Left lung (tissue), 14 donors: ENCODE measurements at places on chromosomes 2 and 18. TPM values are rescaled to one million over a fixed set of nuclear protein-coding genes. Genes with fewer than 3 reads are reported as not detected.

- no peak for DNase-seq
Measured at GRCh38 chr18:63869851-63870250, 17.7 kb upstream of the SERPINB2 start.

DNA sequence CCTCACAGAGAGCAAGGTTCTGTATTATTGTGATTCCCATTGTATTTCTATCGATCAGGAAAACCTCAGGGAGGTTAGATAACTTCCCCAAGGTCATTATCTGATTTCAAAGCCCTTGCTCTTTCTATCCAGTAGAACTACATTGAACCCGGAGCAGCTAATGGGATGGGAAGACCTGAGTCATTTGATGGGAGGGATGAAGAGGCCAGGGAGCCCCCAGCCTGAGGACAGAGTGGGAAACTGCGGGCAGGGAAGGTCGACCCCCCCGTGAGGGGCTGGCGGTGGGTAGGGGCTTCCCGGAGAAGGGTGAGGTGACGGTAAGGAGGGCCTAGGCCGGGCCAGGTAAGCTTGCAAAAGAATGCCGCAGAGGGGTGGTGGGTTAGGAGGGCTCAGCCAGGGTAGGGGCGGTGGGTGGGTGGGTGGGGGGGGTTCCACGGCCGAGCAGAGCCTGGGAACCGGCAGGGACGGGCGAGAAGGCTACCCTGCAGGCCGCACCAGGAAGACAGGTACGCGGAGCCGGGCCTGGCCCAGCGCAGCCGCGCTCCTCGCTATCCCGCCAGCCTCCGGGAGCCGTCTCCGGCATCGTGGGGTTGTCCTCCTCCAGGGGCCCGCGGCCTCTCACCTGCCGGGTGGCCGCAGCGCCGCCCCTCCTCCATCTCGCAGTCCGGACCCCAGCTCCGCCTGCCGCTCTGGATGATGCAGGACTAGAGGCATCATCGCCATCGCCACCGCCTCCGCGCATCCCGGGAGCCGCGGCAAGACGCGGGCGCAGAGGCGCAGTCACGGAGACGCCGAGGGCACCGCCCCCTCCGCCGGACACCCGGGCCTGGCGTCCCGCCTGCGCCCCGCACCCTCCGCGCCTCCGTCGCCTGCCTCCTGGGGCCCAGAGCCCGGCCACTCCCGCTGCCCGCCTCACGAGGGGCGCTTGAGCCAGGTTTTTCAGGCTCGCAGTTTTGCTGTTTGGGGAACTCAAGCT is at the start of gene GPR75:
Gene GPR75 (minus strand): TSS at position 762 of the 976 bp plus-strand sequence. CDS start 5,211 bp downstream, outside the sequence.
- DNase-seq = peak; percentile 57

DNA sequence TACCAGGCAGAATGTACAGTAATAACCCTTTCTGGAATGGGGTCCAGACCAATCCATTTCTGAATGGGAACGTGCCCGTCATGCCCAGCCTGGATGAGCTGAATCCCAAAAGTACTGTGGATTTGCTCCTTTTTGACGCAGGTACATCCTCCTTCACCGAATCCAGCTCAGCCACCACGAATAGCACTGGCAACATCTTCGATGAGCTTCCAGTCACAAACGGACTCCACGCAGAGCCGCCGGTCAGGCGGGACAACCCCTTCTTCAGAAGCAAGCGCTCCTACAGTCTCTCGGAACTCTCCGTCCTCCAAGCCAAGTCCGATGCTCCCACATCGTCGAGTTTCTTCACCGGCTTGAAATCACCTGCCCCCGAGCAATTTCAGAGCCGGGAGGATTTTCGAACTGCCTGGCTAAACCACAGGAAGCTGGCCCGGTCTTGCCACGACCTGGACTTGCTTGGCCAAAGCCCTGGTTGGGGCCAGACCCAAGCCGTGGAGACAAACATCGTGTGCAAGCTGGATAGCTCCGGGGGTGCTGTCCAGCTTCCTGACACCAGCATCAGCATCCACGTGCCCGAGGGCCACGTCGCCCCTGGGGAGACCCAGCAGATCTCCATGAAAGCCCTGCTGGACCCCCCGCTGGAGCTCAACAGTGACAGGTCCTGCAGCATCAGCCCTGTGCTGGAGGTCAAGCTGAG is 89.6 kb downstream of the SH3BP4 start:
- no peak for DNase-seq

GRCh38 chr2:154589514-154589913 is 109.0 kb upstream of the KCNJ3 start:
- DNase-seq = no peak

CNRIP1 gene
- total RNA-seq = 16.9 TPM

GRCh38 chr2:232237464-232237863 is 141.1 kb upstream of the ALPP start:
- DNase-seq = no peak

DNA sequence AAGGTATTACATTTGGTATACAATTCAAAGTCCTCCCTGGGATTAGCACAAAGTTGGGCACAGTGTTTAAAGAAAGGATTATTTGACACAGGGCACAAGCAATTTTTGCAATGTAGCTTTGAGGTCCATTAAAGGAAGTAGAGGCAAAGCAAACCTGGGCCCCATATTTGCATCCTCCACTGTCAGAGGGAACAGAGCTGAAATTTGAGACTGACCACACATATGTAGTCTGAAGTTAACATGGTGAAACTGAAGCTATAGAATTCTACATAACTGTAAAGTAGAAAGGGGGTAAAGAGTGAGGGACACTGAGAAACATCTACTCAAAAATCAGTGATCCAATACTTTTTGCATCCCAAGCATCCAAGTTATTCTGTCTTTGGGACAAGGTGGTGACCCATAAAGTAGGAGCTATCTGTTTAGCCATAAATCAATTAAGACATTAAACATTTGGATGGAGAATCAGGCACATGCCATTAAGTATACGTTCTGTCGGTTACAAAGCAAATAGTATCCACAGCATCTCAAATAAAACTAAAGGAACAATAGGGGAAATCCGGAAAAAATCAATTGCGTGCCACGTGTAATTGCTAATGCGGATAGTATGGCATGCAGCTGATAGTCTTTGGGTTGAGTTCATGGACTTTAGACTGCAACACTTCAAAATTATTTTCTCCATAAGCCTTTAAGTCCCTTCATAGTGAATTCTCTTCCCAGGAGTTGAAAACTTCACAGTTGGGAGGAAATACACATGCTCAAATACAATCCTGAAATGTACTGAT is 72.6 kb downstream of the PLEKHM3 start:
- no peak for DNase-seq

DNA sequence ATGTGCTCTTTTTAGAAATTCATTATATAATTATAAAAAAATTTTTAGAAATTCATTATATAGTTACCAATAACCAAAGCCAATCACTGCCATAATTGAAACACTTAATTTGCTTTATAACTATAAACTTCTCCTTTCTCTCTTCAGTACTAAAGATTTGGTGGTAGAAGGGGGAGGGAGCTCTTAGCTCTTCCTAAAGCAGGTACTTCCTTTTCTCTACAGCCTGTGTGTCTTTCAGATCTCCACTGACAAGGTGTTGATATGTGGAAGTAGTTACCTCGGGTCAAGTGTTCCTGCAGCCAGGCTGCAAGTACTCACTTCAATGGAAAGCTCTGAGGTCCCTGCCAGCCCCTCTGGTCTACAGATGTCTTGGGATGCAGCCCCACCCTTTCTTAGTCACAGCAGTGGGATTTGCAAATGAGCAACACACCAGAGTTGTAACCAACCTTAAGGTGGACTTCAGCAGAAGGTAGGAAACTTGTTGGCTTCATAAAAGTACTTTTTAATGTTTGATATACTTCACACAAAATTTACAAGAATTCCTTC is 690.0 kb downstream of the ARHGAP15 start:
- no peak for DNase-seq

GRCh38 chr18:78145096-78145495 is 834.5 kb upstream of the SALL3 start:
- DNase-seq = no peak

SOX11 gene
- total RNA-seq = 0.05 TPM

DNA sequence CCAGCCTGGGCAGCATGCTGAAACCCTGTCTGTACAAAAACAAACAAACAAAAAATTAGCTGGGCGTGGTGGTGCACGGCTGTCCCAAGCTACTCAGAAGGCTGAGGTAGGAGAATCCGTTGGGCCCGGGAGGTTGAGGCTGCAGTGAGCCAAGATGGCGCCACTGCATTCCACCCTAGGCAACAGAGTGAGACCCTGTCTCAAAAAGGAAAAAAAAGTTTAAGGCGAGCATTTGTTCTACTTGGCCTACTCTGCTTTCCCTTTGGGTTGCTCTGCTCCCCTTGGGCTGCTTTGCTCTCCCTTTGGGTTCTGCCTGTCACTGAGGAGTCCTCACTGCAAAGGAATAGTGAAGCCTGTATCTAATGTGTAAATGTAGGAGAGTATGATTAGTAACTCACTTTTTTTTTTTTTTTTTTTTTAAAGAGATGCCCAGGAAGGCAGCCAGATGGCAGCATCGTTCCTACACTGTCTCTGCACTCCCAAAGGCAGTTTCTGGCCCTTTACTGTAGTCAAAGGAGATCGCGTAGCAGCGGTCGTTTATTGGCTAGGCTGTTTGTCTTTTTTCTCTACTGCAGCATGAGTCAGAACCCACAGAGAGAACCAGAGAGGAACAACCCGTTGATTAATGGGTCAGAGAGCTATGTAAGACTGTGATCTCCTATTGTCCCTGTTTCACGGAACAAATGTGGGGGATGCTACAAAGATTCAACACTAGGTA is 118.3 kb upstream of the CWC22 start:
- DNase-seq = no peak

DNA sequence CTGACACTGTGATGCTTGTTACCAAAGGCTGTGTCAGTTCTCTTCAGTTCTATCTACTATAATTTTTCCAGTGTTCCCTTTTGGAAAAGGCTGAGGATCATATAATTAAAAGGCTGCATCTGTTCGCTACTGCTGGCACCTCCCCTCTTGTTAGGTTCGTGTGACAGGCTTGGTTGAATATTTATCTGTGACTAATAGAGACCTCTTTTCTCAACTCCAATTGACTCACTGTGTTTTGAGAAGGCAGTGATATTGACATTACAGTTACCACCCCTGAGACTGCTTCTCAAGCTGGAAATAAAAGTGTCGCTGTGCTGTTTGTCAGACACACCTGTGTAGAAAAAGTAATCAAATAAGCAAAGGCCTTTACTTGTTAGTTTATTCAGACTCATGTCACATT is 205.5 kb upstream of the KCNH7 start:
- DNase-seq = no peak

PDE11A gene
- total RNA-seq = 0.73 TPM

FAM117B gene
- total RNA-seq = 4.9 TPM

GRCh38 chr2:142585785-142586184 is 291.7 kb upstream of the KYNU start:
- DNase-seq = no peak

DNA sequence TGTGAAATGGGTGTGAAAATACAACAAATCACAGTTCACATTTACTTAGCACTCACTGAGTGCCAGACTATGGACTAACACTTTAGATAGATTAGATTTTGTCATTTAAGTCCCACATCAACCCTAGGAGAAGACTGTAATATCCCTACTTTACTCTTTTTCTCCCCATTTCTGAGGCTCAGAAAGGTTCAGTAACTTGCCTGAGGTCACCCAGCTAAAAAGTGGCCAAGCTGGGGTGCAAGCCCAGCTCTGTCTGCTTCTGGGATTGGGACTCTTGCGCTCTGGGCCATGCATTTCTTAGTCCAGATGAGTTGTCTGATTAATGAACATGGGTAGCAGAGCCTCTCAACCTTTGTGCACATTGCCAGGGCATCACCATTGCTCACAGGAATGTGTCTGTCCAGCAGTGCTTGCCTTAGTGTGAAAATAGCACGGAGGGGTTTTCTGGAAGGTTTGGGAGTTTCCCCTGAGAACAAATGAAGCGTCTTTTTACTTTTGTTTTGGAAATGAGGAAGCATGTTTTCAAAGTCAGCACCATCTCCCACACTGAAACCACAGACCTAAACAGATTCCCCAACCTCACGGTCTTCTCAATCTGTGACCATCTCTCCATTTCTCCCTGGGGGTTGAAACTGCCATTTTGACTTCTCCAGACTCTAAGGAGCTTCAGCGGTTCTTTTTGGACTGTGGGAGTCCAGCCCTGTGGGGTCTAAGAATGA is 31.9 kb downstream of the NRP2 start:
- DNase-seq = no peak

- no peak for DNase-seq
Measured at GRCh38 chr2:24453379-24454073, 37.5 kb upstream of the NCOA1 start.

GRCh38 chr2:236642125-236642524 is 72.5 kb downstream of the ACKR3 start:
- no peak for DNase-seq

VWC2L gene
- not detected for total RNA-seq

DNA sequence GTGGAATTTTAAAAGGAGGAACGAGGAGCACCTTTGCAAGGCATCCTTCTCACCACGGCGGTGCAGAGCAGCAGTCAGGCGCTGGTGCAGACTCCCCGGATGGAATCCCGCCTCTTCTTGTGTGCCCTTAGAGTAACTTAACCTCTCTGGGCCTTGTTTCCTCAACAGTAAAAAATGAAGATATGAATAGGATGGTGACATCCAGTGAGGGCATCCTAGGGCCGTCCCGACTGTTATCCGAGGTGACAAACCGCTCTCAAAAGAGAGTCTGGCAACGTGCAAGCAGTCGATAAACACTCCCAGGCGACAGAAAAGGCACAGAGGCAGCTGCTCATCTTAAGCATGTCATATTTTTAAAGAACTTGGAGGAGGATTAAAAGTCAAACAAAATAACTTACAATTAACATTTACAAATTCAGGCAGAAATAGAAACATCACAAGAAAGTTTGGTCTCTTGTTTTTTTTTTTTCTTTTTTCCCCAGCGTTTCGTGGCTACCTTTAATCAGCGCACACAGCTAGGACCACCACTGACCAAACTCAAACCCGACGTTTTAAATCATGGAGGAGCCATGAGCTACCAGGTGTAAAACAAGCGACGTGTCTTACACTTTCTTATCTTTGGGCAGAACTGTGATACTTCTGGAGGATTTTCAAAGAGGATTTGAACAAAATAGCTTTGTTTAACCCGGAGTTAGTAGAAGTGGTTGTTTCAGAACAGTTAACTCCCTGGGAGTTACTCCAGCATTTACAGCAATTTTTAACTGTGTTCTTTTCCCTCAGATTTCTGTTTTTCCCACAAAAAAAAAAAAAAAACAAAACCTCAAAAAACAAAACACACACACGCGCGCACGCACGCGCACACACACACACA is 2.1 kb downstream of the MBP start:
- DNase-seq = no peak

DNA sequence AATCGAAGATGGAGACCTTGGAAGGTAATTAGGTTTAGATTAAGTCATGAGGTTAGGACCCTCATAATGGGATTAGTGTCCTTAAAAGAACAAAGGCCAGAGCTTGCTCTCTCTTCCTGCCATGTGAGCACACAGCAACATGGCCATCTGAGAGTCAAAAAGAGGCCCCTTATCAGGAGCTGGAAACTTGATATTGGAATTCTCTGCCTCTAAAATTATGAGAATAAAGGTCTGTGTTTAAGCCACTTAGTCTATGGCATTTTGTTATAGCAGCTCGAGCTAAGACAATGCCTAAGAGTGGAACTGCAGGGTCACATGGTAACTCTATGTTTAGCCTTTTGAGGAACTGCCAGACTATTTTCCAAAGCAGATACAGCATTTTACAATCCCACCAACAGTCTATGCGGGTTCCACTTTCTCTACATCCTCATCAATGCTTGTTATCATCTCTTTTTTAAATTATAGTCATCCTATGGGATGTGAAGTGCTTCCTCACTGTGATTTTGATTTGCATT is 42.4 kb downstream of the THADA start:
- no peak for DNase-seq
